T-helper 17 cell (primary cell): ENCODE measurements at places on chromosomes 2 and 18.

- no peak overlapping the region for H3K27ac ChIP-seq
- H3K36me3 ChIP-seq = no peaks in the 10 kb centered on the region
- no peak overlapping the region for H3K4me3 ChIP-seq
- peaks cover 47% of the 10 kb centered on the region for H3K27me3 ChIP-seq
Measured at GRCh38 chr2:237280229-237280628, 133.7 kb downstream of the COL6A3 start.

- H3K27ac ChIP-seq = no peak overlapping the region
- no peak for DNase-seq
- H3K4me3 ChIP-seq = no peak overlapping the region
- no peaks in the 10 kb centered on the region for H3K36me3 ChIP-seq
Measured at GRCh38 chr2:236376566-236377244, 112.5 kb upstream of the ASB18 start.

GRCh38 chr2:159508140-159508539, 108.2 kb downstream of the BAZ2B start:
- no peak overlapping the region for H3K4me3 ChIP-seq
- no peak for DNase-seq
- H3K27ac ChIP-seq = no peak overlapping the region
- H3K4me1 ChIP-seq = peaks cover 19% of the 10 kb centered on the region
- H3K27me3 ChIP-seq = no peaks in the 10 kb centered on the region

GRCh38 chr2:170180031-170180566, 2.2 kb downstream of the MYO3B start:
- no peak for DNase-seq
- H3K4me1 ChIP-seq = no peaks in the 10 kb centered on the region
- H3K27ac ChIP-seq = no peak overlapping the region
- no peak overlapping the region for H3K4me3 ChIP-seq

DNA sequence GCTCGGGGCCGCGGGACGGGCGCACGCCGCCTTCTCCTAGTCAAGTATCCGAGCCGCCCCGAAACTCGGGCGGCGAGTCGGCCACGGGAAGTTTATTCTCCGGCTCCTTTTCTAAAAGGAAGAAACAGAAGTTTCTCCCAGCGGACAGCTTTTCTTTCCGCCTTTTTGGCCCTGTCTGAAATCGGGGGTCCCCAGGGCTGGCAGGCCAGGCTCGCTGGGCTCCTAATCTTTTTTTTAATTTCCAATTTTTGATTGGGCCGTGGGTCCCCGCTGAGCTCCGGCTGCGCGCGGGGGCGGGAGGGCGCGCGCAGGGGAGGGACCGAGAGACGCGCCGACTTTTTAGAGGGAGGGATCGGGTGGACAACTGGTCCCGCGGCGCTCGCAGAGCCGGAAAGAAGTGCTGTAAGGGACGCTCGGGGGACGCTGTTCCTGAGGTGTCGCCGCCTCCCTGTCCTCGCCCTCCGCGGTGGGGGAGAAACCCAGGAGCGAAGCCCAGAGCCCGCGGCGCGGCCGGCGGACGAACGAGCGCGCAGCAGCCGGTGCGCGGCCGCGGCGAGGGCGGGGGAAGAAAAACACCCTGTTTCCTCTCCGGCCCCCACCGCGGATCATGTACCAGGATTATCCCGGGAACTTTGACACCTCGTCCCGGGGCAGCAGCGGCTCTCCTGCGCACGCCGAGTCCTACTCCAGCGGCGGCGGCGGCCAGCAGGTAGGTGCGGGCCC, 617 bp downstream of the FOSL2 start:
- peaks cover 24% of the 10 kb centered on the region for H3K4me1 ChIP-seq
- H3K27me3 ChIP-seq = no peaks in the 10 kb centered on the region
- no peak overlapping the region for H3K27ac ChIP-seq

GRCh38 chr2:149017116-149017985, 21.1 kb upstream of the LYPD6B start:
- H3K4me3 ChIP-seq = peak overlapping the region; percentile 33
- peak; percentile 68 for DNase-seq

DNA sequence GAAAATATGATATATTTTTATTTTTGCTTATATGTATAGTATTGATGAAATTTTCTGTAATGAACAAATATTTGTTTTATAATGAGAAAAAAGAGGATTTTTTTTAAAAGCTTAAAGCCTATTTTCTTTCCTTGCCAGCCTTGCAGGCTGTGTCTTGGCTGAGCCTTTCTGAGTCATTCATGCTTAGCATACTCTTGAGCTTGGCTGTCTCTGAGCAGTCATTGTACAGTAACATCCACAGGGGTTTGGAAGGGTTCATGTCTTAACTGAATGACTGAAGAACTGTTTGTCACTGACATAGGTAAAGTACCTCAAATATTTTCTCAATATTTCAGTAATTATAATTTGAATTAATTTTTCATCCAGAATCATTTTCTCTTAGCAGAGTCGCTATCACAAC, 49.3 kb downstream of the GPR39 start:
- no peaks in the 10 kb centered on the region for H3K36me3 ChIP-seq
- no peaks in the 10 kb centered on the region for H3K27me3 ChIP-seq
- no peaks in the 10 kb centered on the region for H3K4me1 ChIP-seq
- no peak overlapping the region for H3K4me3 ChIP-seq
- DNase-seq = no peak
- no peak overlapping the region for H3K27ac ChIP-seq
